ENCODE measurements at places on chromosomes 1 and 21.

DNA sequence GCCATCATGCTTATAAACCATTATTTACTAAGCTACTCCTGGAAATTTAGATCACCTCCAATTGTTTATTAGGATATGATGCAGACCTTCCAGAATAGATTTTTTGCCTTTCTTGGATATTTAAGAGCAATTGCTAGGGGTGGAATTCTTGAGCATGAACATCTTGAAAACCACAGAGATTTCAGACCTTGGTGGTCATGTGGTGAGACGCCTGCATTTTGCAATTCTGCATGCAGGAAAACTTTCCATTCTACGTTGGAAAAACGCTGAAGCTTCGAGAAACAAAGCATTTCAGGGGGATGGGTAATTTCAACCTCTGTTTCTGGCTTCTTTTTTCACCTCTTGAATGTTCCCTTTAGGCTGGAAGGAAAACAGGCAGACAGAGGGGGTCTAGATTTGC, 596.3 kb downstream of the KIF26B start:
- DNase-seq: no peak

DNA sequence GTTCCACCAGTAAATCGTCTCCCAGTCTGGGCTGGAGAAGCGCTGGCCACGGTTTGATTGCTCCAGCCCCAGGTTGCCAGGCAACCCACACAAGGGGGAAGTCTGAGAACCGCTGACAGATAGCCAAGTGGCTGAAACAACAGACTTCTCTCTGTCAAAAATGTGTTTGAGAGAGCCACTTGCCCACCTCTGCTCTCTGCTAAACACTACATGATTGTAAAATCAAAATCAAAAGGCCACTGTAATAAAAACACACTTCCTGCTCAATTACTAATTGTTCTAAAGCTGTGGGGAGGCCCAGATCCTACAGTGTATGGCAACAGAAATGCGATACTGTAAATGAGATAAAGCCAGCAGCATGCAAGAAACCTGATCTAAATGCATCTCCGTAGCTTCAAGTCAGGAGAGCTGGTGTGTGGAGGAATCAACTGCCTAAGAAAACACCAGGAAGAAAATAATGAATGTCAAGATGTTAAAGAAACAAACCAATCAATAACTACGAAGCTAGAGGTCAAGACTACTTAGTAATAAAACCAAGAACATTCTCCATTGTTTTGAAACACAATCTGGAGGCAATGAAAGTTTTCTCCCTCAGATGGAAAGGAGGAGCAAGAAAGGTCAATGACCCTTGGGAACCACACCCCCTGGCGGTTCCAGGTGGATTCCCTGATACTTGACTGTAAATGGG, 121.2 kb downstream of the SLC45A1 start:
- no peak for DNase-seq

GRCh38 chr1:29280409-29281131, 44.2 kb downstream of the PTPRU start:
- DNase-seq: no peak

DNA sequence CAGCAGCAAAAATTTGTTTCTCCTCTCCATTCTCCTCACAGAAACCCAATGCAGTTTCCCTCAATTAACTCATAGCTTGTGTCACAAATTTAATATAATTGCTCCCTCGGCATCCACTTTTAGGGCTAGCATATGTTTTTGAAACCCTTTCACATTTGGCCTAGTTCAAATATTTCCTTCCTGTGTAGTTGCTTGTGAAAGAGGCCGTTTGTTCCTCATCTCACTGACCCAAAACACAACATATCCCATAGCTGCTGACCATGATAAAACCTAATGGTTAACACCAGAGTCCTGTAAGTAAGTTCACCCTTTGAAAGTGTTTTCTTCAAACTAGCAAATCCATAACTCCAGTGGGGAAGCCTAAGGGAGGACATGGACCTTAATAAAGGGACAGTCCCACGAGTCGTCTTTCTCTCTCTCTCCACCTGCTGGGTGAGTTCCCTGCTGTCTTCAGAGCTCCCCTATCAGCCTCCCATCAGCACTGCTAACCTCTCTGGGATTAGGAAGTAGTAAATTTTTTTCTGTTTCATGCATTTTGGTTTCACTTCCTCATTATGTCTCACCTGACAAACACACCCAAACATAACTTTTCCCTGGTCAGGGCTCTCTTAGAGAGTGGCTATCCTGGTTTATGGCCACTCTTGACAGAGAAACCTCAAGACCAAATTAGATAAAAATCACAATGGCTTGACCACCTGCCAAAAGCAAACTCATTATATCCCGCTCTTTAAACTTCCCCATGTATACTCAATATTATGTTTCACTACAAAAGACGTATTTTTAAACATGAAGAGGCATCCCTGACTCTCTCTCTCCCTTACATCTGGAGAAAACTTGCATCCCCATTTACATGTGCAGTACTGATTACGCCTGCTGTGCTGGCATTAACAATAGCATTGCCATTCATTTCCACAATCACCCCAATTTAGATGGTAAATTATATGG, 177.7 kb upstream of the HP1BP3 start:
- DNase-seq: no peak

DNA sequence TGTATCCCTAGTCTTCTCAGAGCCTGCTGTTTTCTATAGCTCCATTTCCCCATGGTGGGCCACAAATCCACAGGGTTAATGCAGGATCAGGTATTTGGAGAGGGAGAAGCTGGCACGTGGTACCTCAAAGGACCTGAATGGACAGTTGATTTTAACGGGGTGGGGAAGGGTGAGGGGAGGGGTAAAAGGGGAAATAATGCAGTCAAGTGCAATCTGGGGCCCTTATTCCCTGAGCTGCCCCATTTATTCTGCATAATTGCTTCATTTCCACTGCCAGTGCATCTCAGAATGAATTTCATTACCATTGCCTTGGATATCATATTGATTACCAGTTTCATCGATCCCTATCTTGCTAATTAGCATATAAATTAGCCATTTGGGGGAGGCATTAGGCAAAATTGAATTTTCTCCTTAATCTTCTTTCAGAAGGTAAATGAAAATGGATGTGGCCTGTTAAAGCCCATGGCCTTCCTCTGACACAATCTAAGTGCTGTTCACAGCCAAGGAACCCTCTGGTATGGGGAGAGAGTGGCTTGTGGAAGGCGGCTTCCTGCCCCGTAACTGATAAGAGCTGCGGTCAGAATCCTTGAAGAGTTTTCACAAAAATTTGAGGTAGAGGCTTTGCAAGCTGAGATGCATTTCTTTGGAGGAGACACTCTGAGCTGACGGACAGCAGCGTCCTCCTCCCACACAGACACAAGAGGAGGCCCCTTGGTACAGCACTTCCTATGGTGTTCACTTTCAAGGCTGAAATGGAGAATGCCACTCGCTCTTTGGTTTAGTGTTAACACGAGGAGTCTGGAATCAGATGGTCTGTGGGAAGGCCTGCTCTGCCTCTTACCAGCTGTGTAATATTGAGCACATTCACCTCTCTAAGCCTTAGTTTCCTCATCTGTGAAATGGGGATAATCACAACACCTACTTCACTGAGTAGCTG, 34.4 kb downstream of the PHC2 start:
- DNase-seq: no peak

- DNase-seq: no peak
Observed at GRCh38 chr1:153552335-153552734, 3.3 kb upstream of the S100A3 start.

DNA sequence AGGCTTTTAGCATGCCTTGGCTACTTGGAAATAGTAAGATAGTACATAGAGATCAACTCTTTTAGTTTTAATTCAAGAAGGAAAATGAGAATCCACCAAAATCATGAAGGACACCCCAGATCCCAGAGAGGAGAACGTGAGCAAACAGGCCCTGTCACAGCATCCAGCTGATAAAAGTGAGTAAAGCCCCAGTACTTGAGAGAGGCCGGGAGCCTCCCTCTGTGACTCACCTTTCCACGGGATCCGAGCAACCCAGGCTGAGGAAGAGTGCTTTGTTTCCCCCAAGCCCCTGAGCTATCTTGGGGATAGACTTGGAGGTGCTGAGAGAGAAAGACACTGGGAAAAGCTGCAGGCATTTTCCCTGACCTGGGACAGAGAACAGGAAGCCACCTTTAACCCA, 238.6 kb downstream of the DUSP10 start:
- no peak for DNase-seq

GRCh38 chr1:162229549-162229948, 147.1 kb downstream of the SPATA46 start:
- no peak for DNase-seq

- no peak for DNase-seq
Observed at GRCh38 chr1:32742199-32742947, 39.8 kb upstream of the SYNC start.

DNA sequence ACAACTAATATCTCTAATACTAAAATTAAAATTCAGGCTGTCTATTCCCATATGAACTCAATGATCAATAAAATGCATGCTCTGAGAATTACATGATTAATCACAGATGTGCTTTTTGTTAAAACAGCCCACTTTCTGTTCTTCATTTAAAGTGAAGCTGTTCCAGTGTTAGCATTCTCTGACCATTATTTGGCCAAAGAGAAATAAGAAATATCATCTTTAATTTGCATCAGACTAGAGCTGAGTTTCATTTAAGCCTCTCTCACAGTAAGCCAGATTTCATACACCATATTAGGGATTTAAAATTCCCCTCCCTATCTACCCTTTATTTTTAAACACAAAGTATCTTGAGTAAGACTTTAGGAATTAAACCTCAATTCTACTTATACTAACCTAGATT, 261.6 kb downstream of the TPR start:
- DNase-seq: no peak

GRCh38 chr21:45016406-45017038, 57.9 kb upstream of the ADARB1 start:
- no peak for DNase-seq

DNA sequence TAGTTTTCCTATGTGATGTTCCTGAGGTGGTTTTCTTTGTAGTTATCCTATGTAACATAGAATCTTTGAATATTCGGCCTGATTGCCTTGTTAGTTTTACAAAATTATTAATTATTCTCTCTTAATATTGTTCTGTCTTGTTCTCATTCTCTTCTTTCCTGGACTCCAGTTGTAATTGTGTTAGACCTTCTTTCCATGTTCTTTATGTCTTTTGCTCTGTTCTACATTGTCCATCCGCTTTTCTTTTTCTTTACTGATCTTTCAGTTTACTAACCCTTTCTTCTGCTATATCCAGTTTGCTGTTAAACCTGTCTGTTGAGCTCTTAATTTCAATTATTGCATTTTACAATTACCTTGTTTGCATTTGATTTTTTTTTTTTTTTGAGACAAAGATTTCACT, 89.3 kb downstream of the PEX14 start:
- no peak for DNase-seq

- DNase-seq: no peak
Observed at GRCh38 chr1:192600275-192600674, 24.7 kb downstream of the RGS1 start.

DNA sequence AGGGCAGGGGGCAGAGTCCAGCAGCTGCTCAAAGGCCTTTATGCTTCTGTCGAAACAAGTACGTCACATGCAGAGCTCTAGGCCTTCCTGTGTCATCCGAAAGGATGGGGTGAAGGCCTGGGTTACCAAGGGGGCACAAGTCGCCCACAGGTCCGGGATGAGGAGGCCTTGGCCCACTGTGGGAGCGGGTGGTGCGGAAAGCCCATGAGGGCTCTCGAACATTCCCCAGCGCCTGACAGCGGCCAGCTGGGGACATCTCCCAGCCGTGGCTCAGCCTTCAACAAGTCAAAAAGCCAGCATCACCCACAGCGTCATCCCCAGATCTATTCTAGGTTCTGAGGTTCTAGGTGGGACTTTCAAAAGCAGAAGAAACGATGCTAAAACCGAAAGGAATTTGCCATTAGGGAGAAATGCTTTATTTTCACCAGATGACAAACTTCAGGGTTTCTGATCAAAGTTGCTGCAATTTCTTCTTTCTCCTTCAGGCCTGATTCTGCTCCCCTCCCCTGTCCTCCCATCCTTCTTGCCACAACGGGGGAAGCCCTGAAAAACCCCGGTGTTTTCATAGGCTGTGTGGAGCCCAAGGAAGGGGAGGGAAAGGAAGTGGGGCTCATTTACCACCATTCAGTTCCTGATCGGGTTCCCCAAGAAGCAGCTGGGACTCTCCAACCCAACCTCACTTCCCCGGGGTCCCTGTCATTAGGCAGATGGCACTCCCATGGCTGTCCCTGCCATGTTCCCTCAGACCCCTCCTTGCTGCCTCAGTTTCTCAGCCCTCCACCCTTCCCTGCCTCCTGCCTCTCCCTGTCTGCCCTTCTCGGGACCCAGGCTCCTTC, 17.6 kb downstream of the GPR137B start:
- DNase-seq: no peak

- peak; percentile 41 for DNase-seq
Observed at GRCh38 chr1:23634840-23635651, 56.6 kb upstream of the RPL11 start.

DNA sequence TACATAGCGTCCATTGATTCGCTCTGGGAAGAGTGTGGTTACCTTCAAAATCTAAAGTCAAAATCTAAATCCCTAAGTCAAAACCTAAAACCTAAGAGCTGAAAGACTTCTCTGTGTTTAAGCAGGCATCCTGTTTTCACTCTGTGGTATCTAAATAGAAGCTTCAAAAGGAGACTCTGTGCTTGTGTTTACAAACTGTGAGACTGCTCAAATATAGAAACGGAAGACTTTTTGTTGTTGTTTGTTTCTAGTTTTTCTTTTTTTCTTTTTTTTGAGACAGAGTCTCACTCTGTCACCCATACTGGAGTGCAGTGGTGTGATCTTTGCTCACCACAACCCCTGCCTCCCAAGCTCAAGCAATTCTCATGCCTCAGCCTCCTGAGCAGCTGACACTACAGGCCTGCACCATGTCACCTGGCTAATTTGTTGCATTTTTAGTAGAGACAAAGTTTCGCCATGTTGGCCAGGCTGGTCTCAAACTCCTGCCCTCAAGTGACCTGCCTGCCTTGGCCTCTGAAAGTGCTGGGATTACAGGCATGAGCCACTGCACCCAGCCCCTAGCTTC, 425.9 kb downstream of the SMYD3 start:
- DNase-seq: no peak

GRCh38 chr1:209354111-209354839, 229.2 kb upstream of the CAMK1G start:
- DNase-seq: peak; percentile 81

GRCh38 chr1:172801771-172802322, 142.9 kb downstream of the FASLG start:
- DNase-seq: no peak

DNA sequence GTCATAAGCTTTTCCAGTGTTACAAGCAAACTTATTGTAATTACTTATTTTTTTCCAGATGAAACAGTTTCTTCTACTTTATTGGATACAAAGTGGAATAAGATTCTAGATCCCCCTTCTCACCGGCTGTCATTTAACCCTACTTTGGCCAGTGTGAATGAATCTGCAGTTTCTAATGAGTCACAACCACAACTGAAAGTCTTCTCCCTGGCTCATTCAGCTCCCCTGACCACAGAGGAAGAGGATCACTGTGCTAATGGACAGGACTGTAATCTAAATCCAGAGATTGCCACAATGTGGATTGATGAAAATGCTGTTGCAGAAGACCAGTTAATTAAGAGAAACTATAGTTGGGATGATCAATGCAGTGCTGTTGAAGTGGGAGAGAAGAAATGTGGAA, 95.5 kb downstream of the ZFYVE9 start:
- DNase-seq: no peak

- no peak for DNase-seq
Observed at GRCh38 chr1:227255086-227255732, 63.1 kb downstream of the CDC42BPA start.

GRCh38 chr21:29299046-29299915, 559 bp downstream of the BACH1 start:
- peak; percentile 61 for DNase-seq

Measured in NCI-H2171 (cell line).